Kasumi-1 (cell line): ENCODE measurements at places on chromosomes 7 and 10.

- no peak for DNase-seq
Measured at GRCh38 chr10:108812296-108812695, 1111.0 kb downstream of the XPNPEP1 start.

DNA sequence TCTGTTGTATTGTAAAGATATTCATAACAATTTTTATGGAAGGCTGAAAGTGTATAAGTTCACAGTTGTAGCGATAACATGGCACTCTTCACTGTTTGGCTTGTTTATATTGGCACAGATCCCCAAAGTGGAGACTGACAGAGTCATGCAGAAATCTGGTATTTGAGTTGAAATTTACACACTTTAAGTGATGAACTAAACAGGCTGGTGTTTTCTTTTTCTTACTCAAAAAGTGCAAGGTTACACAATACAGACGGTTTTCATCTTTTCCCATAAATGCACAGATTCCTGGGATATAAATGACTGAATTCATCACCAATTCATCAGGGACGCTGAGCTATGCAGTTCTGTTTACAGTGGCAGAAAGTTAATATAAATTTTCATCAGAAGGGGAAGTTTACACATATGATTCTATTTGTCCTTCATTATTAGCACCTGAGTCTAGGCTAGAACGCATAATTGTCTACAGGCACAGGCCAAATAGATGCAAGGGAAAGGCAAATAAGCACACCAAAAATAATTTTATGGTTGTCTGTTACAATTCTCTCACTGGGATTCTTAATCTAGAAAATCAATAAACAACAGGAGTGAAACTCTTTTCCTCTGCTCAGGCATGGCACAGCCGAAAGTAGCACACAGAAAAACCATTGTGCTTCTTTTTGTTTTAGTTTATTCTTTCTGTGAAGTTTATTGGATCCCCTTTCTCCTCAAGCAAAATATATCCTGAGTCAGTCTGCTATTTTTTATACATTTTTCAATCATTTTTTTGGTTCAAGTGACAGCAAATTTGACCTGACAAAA, 88.0 kb downstream of the FOXP2 start:
- no peak for DNase-seq

DNA sequence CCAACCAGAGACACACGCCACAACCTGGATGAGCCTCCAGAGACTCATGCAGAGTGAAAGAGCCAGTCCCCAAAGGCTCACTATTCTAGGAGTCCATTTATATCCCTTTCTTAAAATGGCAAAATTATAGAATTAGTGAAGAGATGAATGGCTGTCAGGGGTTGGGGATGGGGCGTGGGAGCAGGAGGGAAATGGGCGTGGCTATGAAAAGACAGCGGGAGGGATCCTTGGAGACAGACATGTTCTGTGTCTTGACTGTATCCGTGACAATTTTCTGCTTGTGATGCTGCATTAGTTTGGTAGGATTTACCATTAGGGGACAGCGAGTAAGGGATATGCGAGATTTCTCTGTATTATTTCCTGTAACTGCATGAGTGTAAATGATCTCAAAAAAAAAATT, 33.0 kb downstream of the FAM53B start:
- no peak for DNase-seq

- no peak for DNase-seq
Measured at GRCh38 chr10:132593389-132593788, 55.8 kb downstream of the INPP5A start.

GRCh38 chr7:50707236-50708006, 75.3 kb downstream of the GRB10 start:
- no peak for DNase-seq

DNA sequence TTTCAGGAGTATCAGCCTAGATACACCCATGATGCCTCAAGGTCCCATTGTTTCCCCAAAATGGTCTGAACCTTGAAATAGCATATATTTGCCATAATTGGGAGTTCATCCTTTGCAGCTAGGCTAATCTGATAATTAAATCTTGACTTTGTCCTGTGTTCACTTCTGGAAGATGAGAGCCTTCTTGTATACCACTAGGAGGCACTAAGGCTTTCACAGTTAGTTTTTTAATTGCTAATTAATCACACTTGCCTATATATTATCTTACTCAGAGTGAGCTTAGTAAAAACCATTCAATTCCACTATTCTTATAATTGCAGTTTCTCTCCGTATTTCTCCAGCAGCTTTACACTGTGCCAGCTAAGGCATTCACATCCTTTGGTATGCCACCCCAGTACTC, 48.7 kb upstream of the MAGI2 start:
- DNase-seq, result peak; percentile 8

DNA sequence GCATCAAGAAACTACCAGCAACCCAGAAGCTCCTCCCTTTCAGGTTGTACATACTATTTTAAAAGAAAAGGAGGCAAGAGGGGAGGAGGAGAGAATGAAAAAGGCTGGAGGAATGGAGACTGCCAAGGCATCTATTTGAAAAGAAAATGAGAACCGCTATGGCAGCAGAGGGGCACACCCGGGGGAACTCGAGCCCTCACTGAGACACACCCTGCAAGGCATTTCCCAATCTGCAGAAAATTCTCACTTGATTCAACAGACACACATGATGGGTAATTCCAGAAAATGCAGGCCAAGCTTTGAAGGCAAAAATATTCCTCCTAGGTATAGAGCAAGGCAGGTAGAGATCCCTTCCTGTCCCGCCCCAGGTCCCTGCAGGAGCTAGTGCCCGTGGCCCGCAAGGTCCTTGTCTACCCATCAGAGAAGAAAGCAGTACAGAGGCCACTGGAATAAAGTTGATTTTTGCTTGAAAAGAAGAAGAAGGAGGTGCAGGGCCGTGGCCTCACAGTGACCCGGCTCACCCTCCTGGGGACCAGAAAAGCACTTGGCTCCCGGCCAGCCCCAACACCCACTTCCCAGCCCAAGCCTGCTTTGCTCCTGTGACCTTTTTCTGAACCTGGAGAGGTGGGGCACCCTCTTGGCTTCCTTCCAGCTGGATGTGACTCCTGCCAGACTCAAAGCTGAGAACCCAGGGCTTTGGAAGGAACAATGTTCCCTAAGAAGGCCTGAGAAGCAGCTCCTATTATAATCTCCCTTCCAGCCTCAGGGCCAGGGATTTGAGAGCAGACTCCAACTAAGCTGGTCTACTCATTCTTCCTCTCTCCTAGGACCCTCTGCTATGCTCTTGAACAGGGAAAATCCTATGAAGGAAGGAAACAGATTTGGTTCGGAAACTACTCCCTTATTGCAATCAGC, 6.2 kb upstream of the PIK3CG start:
- no peak for DNase-seq

- no peak for DNase-seq
Measured at GRCh38 chr10:87654212-87654611, 5.5 kb upstream of the PAPSS2 start.

DNA sequence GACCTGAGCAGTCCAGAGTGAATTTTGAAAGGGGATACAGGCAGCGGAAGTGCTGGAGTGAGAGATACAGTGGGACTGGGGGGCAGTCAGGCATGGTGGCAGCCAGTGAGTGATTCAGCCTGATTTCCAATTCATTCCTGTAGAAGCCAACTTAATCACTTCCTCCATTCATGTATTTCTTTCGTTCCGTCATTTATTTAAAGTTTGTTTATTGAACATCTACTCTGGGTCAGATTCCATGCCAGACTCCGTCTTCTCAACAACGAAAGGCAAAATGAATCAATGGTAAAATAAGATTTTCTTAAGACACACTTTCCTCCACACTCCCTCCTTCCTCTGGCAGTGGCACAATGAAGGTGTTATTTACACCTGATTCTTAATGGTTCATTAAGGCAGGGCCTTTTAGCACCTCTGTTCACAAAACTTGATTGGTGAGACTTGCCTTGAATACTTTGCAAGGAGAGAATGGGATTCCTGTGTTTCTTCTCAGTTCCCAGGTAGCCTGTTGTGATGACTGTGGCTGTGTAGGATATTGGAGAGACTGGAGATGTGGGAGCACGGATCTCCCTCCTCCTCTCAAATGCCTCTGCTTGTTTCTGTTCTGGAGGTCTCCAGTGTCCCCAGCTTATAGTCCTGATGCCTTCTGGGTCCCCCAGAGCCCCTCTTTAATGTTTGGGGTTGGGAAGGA, 27.9 kb downstream of the ADCYAP1R1 start:
- no peak for DNase-seq

- DNase-seq, result no peak
Measured at GRCh38 chr7:23893942-23894891, 184.2 kb downstream of the STK31 start.

GRCh38 chr7:29891766-29892165, 85.5 kb downstream of the WIPF3 start:
- no peak for DNase-seq

DNA sequence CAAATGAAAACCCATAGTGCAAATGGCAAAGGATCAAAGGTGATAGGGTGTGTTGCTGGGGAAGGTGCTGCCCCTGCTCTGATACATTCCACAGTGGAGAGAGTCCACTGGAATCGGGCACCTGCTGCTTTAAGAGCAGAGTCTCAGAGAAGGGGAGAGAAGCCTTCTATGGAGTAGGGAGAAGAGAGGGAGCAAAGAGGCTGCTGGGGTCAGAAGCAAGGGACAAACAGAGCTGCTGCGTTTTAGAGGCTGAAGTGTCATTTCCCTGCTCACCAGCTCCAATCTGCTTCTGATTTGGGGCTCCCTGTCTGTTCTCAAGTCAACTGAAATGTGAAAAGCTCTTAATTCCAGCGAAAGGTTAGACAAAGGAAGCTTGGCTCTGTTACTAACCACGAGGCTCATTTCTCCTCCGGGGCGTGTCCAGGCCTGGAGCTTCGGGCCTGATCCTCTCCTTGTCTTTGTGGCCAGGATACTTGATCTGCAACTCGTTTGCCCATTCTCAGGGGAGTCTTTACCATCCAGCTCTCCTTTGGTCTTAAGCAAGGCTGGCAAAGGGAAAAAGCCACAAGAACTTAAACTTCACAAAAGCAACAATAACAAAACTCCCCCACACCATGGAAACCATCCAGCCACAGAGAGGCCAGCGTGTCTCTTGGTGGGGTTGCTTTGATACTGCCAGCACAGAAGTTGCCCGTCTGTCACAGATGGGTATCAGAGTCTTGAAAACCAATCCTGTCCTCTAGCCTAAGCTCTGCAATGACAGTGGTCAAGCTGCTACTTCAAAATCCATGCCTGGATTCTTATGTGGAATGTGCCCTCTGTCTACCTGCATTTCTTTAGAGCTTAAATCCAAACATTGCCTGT, 692.6 kb downstream of the SUGCT start:
- DNase-seq, result no peak

DNA sequence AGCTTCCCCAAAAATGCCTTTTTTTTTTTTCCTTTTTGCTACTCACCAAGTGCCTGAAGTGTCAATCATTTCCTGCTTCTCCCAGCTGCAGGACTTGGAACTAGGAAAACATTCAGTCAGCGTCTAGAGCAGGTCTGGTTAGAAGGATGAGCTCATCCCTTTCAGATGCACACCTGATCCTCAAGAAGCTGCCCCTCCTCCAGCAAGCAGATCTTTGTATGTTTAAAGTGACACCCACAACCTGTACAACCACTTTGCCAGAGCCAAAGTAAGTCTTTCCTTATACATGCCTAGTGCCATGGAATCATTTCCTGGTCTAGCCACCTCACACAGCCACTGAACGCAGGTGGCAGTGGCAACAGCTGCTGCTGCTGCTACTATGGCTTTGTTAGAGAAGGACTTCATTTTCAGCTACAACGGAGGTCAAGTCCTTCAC, 10.4 kb upstream of the USP54 start:
- DNase-seq, result no peak

GRCh38 chr7:102974366-102975236, 61.8 kb downstream of the LRRC17 start:
- peak; percentile 26 for DNase-seq

DNA sequence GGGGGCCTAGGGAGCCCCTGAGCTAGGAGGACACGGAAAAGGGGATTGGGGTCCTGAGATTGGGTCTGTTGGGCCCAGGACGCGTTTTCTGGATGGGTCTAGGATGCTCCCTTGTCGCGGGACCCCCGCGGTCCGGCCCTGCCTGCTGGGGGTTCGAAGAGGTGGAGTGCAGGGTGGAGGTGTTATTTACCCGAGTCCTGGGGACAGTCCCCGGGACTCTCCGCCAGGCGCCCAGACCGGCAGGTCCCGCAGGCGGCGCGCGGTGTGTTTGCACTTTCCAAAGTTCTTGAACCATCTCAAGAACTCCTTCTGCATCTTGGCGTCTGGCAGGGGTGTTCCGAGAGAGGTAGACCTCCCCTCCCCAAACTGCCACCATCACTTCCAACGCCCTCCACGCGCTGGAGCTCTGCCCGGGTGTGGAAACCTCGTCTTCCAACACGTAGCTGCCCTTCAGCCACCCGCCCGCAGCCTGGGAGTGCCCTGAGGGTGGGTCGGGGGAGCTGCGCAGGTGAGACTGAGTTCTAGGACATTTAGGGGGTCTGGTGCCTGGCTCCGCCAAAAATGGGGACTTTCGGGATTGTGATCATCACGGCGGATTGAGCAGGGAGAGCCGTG, 569 bp downstream of the CAV1 start:
- no peak for DNase-seq

DNA sequence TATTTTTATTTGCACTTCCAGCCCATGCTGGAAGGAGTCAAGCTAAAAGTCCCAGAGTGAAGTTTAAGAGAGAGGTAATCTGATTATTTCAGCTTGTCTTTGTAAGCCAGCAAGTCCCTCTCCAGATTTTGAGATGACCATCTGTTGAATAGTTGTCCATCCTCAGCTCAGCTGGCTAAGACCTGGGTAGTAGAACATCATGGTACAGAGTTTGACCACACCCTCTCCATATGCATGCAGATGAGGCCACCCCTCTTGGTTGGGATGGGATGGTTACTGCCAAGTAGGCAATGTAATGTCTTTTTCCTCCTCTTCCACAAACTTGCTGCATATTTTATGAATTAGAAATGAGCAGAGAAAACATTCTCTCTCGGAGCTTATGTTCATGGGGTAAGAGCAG, 639.8 kb downstream of the SORCS3 start:
- DNase-seq, result no peak

- no peak for DNase-seq
Measured at GRCh38 chr10:103766751-103767505, 88.4 kb downstream of the SH3PXD2A start.

DNA sequence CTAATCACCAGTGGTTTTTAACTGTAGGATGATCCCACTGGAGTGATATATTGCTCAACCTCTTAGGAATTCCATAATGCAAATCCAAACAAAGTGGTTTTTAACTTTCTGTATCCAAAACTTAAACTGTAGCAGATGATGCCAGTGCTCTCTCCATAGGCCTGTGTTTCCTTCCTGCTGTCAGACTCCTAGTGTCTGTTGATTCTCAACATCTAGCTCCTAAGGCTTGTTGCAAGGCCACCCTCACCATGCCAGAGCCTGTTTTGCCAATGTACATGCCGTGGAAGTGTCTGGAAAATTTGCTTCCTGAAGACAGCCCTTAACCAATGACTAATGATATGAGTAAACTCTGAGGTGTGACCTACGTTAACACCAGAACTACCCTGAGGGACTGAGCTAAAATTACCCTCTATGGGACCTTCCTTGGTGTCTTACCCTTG, 39.3 kb downstream of the C1GALT1 start:
- no peak for DNase-seq

GRCh38 chr7:113446391-113446790, 328.0 kb upstream of the SMIM30 start:
- no peak for DNase-seq

GRCh38 chr10:101763141-101763846, 12.6 kb downstream of the FGF8 start:
- no peak for DNase-seq

- DNase-seq, result peak; percentile 20
Measured at GRCh38 chr7:18590744-18591340, 95.3 kb downstream of the HDAC9 start.
